Activated CD8-positive, alpha-beta memory T cell treated with anti-CD3 and anti-CD28 coated beads for 24 hours (primary cell): ENCODE measurements at places on chromosomes 6 and 20.

DNA sequence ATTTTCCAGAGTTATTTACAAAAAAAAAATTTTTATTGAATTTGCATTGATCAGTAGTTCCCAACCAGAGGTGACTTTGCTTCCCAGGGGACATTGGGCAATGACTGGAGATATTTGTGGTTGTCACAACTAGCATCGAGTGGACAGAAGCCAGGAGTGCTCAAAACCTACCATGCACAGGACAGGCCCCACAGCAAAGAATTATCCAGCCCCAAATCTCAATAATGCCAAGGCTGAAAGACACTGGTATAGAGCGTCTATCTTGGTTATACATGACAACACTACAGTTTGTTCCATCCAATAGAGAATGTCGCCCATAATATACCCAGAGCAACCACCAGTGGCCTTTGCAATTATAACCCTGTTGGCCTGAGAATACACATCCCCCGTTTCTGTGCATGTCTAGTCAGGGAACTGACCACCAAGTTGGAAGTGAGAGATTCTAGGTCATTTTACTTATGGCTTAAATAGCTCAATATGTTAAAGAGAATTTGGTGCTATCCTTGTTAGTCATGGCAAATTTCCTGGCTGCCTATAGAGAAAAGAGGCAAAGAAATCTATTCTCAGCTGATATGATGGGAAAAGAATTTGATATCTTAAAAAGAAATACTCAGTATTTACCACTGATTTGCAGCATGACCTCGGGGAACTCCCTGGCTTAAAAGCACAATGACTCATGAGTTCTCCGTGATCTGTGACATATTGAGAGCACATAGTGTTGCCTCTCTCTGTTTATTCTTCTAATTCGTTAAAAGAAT, 76.0 kb upstream of the ADTRP start:
- DNase-seq: no peak

DNA sequence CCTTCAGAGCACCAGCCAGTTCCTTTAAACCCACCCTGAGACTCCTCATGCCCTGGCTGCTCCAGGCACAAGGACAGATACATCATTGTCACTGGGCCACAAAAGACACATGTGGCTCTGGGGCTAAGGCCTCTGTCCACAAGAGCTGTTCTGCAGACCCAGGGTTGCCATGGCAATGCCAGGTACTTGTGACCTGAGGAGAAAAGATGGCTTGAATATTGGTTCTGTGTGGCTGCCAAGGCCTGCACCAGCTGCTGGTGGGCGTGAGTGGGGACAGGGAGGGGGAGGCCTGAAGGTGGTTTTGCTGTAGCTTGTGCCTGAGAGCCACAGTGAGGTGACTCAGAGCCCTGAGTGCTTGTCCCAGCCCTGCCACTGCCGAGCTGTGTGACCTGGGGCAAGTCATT, 31.8 kb downstream of the SAYSD1 start:
- peak; percentile 56 for DNase-seq

DNA sequence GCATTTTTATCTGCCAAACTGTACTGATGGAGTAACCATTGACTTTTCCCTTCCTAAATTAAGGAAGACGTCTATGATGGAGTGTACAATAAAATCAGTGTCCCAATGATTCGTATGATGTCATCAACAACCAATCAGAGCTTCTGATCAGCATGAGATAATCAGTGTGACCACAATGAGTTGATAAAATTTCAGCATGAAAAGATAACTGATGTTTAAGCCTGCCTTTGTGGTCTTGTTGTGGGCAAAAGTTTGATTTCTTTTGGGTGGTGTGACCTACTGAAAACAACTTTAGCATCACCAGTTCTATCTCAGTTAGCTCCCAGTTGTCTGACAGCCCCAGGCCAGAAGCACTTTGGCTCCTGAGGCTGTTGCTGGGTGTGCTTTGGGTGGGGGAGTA, 3.3 kb downstream of the PCIF1 start:
- no peak for DNase-seq

DNA sequence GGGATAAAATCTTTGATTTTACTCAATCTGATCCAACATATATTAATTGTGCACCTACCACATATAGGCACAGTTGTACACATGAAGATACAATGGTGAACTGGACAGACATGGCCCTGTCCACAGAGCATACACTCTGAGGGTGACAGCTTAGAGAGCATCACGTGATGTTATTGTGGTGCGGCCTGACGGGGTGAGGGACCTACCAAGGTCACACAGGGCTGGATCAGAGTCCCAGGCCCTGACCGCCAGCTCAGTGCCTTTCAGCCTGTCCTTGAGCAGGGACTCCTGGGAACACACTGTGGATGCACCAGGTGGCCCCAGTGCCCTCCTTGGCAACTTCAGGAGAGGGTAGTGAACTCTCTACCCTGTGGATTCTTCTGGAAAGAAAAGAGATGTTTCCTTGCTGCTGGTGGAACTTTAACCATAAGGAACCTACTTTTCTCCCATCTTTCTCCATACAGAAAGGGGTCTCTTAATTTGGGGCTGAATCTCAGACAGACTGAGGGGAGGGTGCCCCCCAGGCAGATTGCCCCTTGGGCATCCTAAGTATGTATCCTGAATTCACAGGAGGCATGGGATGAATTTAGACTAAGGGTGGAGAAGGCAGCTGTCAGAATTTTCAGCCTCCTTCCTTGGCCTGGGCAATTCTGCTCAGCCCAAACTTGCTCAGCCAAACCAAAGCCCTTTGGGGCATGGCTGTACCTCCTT, 26.5 kb downstream of the PCK1 start:
- DNase-seq: no peak

DNA sequence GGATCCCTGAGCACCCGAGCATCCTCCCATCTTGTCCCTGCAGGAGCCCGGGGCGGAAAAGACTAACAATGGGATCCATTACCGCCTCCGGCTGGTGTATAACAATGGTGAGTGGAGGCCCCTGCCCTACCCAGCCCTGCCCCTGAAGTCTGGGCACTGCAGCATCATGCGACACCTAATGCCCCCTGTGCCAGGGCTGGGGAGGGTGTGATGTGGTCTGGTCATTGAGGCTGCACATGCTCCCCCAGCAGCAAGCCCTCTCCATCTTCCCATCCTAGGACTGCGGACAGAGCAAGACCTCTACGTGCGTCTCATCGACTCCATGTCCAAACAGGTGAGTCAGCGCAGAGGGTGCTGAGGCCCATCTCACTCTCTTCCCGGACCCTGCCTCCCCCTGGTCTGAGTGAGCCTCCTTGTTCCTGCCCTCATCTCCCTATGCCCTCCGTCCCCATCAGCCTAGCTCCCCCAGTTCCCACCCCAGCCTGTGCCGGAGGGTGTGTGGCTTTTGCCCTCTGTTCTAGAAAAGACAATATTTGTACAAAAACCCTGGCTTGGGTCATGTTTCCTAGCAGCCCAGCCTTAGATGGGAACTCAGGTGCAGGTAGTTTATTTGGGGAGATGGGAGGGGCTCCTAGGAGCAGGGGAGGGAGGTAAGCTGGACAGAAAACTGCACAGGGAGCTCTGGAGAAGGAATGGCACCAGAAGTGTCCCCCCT, 13.5 kb downstream of the EBF4 start:
- peak; percentile 42 for DNase-seq

GRCh38 chr6:153994004-153994403, 45.0 kb upstream of the OPRM1 start:
- DNase-seq: no peak

DNA sequence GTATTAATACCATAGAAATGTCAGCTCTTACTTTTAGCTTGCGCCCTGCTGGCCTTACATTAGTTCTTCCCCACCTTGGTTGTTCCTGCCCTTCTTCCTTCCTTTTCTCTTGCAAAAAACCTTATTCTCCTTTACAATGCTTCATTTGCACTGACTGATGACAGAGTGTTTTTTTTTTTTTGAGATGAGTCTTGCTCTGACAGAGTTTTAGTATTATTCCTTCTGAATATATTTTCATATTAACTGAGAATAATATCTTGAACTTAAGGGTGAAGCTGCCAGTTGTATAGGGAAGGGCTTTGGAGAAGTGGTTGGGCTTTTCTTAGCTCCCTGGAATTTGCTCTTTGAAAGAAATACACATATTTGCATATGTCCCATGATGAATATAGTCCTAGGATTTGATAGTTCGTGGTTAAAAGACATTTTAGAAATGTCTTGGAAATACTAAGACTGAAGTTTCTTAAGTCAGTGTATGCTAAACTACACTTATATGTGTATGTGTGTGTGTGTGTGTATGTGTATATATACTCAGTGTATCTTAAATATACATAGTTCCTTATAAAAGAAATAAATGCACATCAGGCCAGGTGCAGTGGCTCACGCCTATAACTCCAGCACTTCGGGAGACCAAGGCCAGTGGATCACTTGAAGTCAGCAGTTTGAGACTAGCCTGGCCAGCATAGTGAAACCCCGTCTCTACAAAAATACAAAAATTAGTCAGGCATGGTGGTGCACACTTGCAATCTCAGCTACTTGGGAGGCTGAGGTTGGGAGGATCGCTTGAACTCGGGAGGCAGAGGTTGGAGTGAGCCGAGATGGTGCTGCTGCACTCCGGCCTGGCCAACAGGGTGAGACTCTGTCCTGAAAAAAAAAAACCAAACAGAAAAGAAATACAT, 216.1 kb upstream of the MYLIP start:
- no peak for DNase-seq
